Endothelial cell of umbilical vein (primary cell): ENCODE measurements at places on chromosomes 6 and 20.

- peak; percentile 6 for DNase-seq
Measured at GRCh38 chr6:105313211-105313610, 89.7 kb downstream of the PREP start.

DNA sequence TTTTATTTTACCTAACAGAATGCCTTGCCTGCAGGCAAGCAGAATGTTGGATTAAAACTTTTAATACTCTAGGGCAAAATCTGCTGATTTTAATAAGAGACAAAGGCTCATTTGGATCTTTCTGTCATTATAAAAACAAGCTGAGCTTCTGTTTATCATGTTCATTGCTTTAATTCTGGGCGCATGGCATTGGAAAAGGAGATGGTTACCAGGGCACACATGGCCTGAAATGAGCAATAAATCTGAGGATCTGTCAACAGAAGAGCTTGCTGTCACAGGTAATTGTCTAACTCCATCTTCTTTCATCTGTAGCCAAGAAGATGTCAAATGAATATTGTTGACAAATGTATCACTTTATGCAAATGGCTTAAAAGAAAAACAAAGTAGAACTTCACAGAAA is 439.6 kb downstream of the DOK5 start:
- DNase-seq: no peak

- DNase-seq: no peak
Measured at GRCh38 chr6:53250176-53251032, 98.3 kb downstream of the ELOVL5 start.

DNA sequence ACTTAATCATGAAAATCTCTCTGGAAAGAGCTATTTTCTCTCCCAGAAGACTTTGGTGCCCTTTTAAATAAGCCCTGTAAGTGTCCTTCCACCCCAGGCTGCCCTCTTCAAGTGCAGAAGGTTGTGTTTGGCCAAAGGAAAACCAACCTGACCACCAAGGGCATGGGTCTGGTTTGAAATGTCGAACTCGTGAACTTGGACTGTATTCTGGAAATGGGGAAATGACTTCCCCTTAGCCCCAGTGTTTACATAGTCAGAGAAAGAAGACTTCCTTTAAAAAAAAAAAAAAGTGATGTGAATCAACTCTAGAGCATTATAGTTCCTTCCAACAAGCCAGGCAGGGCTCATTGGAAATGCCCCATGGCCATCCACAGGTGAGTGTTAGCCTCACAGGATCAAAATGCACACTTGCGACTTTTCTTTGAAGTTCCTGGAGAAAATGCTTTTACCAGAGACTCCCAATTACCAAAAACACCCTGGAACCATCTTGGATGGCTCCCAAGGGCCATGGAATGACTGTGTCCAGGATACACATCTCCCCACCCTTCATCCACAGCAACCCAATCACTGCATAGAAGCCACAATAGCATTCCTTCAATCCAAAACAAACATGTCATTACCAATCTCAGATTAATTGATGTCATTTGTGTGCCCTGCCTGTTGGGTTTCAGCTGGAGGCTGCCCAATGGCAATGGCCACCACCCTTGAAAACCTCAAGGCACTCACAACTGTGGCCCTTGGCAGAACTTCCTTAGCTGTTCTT is 133.8 kb downstream of the CLIC5 start:
- DNase-seq: no peak

- DNase-seq: no peak
Measured at GRCh38 chr6:124069230-124069950, 265.7 kb downstream of the NKAIN2 start.

- DNase-seq: no peak
Measured at GRCh38 chr6:12012038-12012557, at the start of gene HIVEP1. Gene HIVEP1 (plus strand): TSS chr6:12012312. CDS start chr6:12015629, 3,317 bp downstream.

GRCh38 chr6:74256381-74256780 is 560.4 kb downstream of the CD109 start:
- DNase-seq: no peak

- no peak for DNase-seq
Measured at GRCh38 chr6:146040360-146040759, 11.5 kb downstream of the GRM1 start.

DNA sequence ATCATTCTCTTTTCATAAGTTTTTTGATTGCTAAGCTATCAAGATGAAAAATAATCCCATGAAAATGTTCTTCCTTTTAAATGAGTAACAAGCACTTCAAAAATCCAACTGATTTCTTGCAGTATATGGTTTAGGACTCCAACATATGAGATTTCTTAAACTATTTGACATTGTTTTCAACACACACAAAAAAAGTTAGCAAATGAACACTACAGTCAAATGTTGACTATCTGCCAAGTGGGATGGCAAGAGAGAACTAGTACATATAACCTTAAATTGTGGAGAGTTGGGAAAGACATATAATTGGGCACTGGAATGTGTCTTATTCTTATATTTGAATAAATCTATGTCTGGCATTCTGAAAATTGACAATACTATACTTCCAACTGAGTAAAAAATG is 15.6 kb downstream of the COL21A1 start:
- DNase-seq: no peak

- no peak for DNase-seq
Measured at GRCh38 chr6:80280262-80281010, 174.0 kb downstream of the BCKDHB start.

GRCh38 chr6:169146521-169146920 is 107.1 kb downstream of the THBS2 start:
- DNase-seq: no peak

GRCh38 chr6:98842342-98843180 is 8.2 kb downstream of the POU3F2 start:
- DNase-seq: no peak

- DNase-seq: no peak
Measured at GRCh38 chr6:28941684-28942448, 18.1 kb upstream of the TRIM27 start.

GRCh38 chr20:61965606-61966491 is 99.8 kb downstream of the TAF4 start:
- no peak for DNase-seq

DNA sequence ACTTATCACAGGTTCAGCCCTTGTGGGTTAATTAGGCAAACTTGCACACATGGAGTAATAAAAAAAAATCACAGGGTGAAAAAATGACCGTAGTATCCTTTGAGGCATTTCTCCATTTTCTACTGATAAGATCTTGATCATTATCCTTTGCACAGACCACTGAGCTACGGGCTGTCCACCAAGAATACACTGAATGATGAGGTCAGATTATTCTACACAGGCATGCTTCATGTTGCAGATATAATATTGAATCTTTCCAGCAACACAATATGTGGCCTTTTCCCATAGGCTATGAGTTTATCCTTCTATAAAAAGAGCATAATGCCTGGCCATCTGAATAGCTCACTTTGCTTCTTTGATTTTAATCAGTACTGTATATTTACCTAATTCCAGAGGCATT is 168.9 kb downstream of the FRK start:
- DNase-seq: no peak

DNA sequence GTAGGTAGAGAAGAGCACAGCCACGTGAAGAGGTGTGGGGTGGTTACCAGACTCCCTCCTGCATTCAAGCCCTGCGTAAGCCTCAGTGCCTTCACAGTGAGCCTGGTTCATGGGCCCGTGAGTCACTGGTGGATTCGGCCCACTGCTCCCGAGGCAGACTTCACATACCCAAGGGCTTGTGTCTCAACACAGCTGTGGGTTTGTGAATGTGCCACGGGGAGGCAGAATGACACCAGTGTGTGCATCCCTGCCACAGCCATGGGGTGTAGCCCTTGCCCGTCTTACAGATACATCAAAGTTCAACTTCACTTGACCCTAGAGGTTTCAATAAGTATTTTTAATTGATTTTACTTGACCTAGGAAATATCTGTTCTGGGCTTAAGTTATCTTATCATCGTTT is 108.5 kb downstream of the MAP3K4 start:
- DNase-seq: no peak

- DNase-seq: no peak
Measured at GRCh38 chr6:96394727-96395126, 126.9 kb upstream of the UFL1 start.

- no peak for DNase-seq
Measured at GRCh38 chr6:44229376-44230033, 6.1 kb downstream of the SLC29A1 start.

DNA sequence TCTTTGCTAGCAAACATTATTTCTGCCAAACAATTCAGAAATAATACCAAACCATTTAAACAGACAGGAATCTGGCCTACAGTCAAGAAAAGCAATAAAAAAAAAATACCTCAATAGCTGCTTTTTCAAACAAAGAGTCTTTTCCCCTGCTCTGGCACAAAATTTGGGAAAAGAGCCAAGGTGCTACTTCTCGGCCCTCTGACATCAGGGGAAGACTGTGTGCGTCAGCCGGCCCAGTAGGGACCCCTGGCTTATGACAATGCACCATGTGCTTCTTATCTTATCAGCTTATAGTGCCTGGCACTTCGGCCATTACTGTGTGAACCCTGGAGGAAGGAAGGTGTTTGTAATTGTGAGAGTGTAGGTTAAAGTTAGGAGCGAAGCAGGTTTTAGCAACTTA is 89.4 kb downstream of the PDE10A start:
- peak; percentile 97 for DNase-seq

DNA sequence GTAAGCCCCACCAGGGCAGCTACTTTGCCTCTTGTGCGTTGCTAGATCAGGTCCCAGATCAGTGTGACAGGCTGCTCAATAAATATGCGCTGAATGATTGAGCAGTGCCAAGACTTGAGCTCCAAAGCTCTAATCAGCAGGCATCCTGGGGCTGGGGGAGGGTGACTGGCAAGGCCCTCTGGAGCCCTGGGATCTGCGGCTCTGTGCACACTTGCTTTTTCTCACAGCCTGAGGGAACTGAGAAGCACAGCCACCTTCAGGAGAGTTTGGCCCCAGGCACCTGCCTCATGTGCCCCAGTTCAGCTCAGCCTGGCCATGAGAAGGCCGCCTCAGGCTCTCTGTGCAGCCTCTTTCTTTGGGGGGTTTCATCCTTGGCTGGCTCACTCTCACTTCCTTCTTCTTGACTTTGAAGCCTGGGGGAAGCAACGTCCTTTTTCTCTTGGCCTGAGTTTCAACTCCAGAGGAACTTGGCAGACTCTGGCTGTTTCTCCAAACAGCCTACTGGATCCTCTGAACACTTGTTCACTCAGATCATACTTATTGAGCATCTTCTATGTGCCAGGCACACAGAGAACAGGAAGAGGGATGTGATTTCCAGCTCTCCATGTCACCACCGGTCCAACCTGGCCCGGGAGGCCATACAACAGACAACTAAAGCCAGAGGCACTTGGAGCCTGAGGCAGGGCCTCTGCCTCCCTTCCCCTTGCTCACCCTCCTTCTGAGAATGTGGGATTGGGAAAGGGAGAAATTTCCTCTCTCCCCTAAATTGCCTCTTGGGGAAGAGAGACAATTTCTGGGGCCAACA is 114.0 kb downstream of the VEGFA start:
- no peak for DNase-seq

DNA sequence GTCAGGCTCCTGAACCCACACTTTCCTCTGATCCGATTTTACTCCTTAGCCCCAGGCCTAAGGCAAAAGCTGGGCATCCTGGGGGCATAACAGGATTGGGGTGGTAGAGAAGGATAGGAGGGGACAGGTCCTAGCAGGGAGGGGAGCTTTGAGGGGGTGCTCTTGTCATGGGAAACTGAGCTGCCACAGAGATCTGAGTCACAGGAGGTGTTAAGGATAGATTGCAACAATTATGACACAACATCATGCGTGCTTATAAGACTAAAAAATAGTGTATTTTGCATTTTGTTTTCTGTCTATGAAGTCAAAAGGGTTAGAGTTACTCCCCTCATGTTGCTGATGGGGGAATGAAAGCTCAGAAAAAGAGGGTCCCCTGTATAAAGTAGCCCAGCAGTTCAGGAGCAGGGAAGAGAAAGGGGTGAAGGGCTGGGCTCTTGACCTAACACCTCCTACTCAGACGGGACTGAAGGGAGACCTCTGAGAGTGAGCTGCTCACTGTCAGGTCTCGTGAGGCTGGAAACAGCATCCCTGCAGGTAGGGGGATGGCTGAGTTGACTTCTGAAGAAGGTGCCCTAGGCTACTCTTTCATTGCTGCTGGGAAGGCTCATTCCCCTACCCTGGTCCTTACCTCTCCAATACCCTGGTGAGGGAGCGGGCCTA is 2.0 kb downstream of the GLP1R start:
- DNase-seq: no peak

DNA sequence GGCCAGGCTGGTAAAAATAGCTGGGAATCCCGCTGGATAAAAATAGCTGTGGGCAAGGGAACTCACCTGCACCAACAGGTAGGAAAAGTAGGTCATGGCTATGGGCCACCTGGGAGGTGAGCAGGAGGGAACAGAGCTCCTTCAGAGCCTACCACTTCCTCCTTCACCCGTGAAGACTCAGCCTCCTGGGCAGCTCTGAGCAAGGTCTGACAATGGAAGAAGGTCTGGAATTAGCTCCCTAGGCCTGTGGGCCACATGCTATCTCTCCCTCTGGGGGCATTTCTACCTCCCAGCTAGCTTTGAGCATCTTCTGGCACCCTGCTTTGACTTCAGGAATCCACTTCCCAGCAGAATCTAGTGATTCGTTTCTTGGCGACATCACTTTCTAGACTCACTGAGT is 153.9 kb downstream of the MRPL14 start:
- DNase-seq: no peak

DNA sequence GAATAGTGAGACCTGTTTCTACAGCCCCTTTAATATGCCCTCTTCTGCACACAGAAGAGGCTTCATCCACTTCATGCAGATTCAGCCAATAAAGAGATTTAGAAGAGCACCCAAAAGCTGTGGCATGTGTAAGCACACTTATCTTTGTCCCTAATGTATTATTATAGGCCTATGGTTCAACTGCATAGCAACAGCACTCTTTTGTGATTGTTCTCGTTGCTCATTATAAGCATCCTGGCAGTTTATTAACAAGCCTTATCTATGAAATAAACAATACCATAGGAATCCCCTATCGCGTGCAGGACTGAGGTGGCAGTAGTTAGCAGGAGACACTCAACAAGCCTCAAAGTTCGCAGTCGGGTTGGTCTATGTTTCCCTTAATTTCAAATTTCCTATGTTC is 138.5 kb upstream of the BEND6 start:
- DNase-seq: no peak

DNA sequence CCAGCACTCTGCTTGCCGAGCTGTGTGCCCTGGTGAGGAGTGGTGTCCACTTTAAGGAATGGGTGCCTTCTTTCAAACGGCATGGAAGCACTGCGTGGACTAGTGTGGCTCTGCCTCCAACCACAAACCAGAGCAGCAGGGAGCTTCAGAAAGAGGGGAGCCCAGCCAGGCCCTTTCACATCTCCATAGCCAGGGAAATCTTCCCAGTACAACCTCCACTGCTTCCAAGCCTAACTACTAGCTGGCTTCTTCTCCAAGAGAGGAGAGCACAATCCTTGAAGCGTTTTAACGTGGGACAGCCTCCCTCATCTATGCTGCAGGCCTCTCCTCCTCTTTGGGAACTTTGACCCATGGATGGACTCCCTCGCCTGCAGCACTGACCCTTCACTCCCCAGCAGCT is 26.7 kb downstream of the TNXB start:
- no peak for DNase-seq

GRCh38 chr20:4064144-4064909 is 49.0 kb upstream of the RNF24 start:
- peak; percentile 96 for DNase-seq

DNA sequence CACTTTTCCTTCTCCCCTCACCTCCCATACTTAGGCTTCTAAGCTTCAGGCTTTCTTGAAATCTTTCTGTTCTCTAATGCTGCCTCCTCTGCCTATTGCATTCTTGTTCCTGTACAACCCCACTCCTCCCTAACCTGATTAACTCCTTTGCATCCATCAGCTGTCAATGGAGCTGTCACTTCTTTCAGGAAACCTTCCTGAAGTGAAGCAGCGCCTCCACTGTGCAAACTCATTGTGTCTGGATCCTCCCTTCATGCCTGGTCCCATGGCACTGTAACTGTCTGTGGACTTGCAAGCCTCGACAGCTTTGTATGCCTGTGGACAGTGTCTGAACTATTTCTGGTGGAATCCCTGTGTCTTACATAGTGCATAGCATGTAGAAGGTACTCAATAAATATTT is 185.0 kb downstream of the HS3ST5 start:
- no peak for DNase-seq
